ENCODE measurements at places on chromosomes 3 and 15.

- DNase-seq: no peak
Measured at GRCh38 chr3:10137178-10137577, 4.4 kb upstream of the VHL start.

GRCh38 chr3:12734960-12735359 is 24.1 kb downstream of the TMEM40 start:
- no peak for DNase-seq

- no peak for DNase-seq
Measured at GRCh38 chr15:92116330-92116729, 262.8 kb downstream of the SLCO3A1 start.

DNA sequence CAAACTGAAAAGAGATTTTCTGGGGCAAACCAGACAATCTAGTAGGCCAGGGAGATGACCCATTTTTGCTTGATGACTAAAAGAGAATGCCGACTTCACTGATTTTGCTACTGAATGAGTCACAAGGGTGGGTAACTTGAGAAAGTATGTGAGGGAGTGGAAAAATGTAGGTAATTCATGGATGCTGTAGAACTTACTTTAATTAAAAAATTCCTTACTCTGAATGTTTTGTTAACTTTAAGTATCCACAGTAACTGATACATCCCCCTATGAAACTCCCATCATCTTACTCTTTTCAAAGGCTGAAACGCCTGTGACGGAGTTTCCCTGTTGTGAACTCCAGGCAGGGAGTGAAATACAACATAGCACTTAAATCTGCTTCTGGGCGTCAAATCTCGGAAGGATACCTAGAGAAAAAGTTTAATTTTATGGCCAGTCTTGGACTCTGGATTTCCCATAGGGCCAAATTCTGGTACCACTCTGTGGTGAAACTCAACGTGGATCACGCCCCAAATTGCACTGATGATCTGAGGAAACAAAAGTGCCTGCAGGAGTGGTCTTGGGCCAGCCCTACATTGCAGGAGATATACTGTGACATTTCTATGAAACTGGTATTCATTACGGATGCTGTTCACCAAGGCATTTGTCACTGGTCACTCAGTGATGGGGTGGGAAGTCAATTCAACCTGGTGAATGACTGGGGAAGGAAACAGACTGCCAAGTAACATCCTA is 24.0 kb downstream of the GOLIM4 start:
- no peak for DNase-seq

- DNase-seq: no peak
Measured at GRCh38 chr3:141556034-141556433, 69.2 kb downstream of the RASA2 start.

DNA sequence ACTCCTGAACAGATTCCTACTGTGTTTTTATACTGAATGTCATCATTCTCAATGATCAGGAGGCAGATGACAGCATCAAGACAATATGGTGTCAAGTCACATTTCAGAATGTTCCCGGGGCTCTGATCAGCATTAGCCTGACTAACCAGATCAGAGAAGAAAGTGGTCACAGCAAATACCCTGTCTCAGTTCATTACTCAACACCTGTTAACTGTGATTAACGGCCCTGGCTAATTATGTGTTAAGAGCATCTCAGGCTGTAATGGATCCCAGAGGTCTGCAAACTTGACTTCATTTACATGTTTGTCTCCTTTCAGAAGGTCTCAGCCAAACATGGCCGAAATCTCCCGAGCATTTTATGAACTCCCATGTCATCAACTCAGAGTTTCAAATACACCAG is 833.7 kb downstream of the FHIT start:
- DNase-seq: no peak

DNA sequence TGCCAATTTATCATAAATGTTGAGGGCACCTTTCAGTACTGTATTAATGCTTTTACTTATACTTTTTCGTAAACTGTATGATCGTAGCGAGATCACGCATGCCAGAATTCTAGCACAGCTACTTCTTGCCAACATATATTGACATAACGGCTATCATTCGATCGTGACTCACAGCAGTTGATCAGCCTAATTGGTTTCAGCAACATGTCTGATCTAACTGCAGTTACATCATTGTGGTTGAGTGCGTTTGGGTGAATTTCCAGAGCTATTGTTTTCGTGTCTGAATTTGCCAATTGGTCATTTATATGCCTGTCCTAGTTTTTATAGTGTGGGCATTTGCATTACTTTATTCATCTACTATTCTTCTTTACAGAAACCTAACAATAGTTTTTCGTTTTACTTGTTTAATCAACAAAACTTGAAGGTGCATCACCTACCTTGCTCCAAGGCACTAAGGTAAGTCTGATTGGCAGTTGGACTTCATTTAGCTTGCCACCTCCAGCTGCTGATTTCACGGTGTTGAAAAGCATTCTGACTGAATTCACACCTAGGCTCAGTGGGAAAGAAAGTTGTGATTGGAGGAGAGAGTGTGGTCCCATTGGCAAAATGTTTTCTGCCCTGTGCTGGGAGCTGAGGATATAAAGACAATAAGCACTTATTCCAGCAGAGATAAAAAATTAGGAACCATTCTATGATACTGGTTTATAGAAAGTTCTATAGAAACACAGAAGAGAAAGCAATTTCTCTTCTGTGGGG is 120.9 kb upstream of the RGMA start:
- no peak for DNase-seq

GRCh38 chr3:150409125-150409511 is 1.0 kb downstream of the TSC22D2 start:
- DNase-seq: no peak

- DNase-seq: no peak
Measured at GRCh38 chr3:70011582-70011981, 12.0 kb downstream of the SAMMSON start.

DNA sequence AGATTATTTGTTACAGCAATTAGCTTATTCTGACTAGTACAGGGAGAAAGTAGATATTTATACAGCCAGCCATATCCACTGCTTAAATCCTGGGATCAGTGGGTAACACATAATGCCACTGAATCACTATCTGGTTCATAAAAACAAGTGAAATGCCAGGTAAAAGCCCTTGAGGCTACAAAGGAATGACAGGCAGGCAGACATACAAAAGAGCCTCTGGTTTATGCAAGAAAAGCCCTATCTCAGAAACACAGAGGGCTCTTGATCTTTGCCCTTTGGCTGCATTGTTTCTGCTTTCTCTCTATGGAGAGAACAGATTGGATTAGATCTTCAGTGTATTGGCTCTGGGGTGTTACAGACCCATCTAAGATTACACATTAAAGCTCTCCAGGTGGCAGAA is 115.4 kb upstream of the GADL1 start:
- no peak for DNase-seq

DNA sequence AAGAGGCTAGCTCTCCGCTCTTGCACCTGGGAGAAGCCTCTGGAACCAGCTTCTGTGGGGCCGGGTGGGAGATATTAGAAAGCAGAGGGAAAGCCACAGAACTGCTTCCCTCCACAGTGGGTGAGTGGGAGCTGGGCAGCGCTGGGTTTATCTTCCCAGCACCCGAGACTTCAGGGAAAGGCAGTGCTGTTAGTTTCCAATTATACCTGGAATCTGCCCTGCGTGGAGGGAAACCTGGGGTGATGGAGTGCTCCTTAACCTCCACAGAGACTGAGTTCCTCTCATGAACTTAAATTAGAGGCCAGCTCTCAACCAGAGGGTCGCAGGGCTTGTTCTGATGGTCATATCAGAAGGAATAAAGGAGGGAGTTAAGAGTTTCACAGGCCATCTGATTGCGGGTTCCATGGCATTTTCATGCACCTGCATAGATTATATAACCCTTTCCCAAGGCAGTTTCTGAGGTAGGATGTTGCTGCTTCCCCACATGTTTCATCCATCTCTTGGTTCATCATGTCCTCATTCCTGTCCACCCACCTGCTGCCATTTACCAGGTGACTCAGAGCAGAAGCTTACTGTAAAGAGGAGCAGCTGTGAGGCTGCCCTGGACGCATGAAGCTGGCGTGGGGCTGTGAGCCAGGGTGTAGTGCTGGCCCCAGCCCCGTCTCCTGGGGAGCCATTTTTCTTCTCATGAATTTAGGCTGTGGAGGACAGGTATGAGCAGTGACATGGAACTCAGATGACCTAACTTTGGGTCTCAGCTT is 42.5 kb downstream of the CA12 start:
- no peak for DNase-seq

- DNase-seq: no peak
Measured at GRCh38 chr3:184593220-184593927, 31.8 kb downstream of the EPHB3 start.

- no peak for DNase-seq
Measured at GRCh38 chr15:91894606-91895005, 41.1 kb downstream of the SLCO3A1 start.

- DNase-seq: no peak
Measured at GRCh38 chr15:58755350-58755749, 5.8 kb upstream of the ADAM10 start.

GRCh38 chr3:116318370-116318769 is 126.9 kb downstream of the LSAMP start:
- DNase-seq: no peak

- DNase-seq: no peak
Measured at GRCh38 chr3:94596141-94596540, 533.3 kb downstream of the NSUN3 start.

DNA sequence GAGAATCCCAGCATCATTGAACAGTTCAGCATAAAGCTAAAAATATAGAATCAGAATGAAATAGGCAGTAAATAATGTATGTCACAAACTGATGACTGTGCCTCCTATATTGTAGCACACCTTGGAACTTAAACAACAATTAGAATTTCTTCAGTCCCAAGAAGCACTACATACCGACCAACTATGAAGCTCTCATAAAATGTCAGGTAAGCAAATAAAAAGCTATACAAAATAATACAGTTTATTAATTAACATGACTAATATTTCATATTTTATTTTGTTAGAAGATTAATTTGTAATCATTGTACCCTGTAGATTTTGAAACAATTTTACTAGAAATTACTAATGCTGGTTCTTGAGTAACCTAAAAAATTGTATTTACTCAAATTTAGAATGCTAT is 85.1 kb upstream of the GK5 start:
- no peak for DNase-seq

- DNase-seq: no peak
Measured at GRCh38 chr3:150594150-150594549, 9.0 kb upstream of the SELENOT start.

- DNase-seq: no peak
Measured at GRCh38 chr3:197949191-197949777, 706 bp upstream of the RPL35A start.

- DNase-seq: no peak
Measured at GRCh38 chr3:42704136-42704841, 1.7 kb upstream of the HHATL start.

DNA sequence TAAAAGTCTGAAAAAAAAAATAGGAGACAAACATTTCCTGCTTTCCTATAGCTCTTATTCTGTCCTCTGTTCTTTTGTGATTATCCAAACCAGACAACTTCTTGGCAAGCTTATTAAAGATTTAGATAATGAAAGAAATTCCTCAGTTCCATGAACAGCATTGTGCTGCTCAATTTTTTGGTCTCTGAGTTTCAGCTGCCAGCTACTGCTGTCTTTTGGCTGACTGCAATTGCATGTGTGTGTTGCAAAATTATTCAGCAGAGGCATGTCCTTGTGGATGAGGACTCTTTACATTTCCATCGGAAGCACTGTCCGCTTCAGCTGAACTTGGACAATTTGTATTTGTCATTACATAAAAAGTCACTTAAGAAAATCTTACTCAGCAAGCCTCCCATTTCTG is 397.3 kb upstream of the RASGRP1 start:
- no peak for DNase-seq

- no peak for DNase-seq
Measured at GRCh38 chr15:92921215-92922131, 21.3 kb downstream of the CHD2 start.

GRCh38 chr3:17602126-17602525 is 140.3 kb downstream of the TBC1D5 start:
- no peak for DNase-seq

DNA sequence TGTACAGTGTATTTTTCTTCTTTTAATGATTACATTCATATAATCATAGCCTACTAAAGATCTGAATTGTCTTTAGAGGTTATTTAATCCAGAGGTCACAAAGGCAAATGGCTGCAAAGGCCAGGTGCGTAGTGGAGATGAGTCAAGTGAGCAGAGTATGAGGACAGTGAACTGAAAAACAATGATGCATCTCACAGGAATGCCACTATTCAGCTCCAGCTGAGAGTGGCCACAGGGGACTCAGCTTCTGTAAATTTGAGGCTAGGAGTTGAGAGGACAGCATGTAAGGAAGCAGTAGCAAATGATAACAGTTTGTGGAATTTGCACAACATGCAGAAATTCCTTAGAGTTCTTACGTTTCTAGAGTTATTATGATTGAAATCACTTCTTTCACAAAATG is 50.4 kb downstream of the COL6A5 start:
- DNase-seq: no peak

- no peak for DNase-seq
Measured at GRCh38 chr3:146203776-146204175, 42.8 kb upstream of the PLOD2 start.

GRCh38 chr3:49924683-49925082 is 4.9 kb downstream of the MON1A start:
- no peak for DNase-seq

DNA sequence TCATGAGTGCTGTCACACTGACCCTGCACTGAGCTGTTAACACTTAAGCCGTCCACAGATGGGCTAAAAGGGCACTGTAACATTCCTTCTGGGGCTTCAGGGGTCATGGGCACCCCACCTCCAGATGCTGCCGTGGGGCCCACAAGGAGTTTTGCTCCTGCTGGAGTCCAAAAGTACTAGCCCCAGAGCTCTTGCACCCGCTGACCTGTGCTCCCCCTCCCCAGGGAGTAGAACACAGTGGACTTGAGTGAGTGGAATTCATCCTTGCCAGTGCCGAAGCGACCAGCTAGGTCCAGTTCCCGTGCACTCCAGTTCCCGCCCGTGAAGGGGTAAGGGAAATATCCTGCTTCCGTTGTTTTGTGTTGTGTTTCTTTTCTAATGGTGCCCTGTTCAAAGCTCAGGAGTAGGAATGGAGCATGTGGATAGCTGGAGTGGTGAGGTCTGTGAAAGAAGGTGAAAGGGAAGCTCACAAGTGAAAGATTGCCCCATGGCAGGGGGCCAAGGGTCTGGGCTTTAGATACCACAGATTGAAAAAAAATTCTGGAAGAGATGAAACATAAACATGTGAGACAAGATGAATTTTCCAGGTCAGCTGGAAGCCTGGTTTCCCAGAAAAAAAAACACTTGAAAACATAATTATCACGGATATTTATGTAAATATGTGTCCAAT is 36.6 kb downstream of the SLCO2A1 start:
- DNase-seq: no peak

GRCh38 chr15:43100971-43101370 is 4.9 kb downstream of the UBR1 start:
- no peak for DNase-seq

- no peak for DNase-seq
Measured at GRCh38 chr3:94071713-94072284, 8.9 kb downstream of the NSUN3 start.

DNA sequence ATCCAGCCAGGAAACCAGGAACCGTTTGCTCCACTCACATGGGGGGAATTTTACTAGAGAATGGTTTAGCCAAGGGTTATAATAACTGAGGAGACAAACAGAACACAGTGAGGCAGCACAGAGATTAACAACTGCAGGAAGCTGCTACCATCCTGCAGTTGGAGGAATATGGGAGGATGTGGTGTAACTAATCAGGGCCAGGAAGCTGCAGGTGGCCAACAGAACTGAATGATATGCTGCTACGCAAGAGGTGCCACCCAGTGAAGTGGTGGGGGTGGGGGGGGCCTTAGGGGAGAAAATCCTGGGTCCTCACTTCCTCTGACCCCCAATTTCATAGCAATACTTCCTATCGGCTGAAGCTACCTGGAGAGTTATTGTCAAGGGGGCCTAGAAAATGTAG is 306.4 kb upstream of the STT3B start:
- DNase-seq: no peak
